Osteocyte (in vitro differentiated cells): ENCODE measurements at places on chromosomes 3 and 15.

- peak; percentile 36 for DNase-seq
Observed at GRCh38 chr15:70319466-70319865, 221.7 kb upstream of the TLE3 start.

DNA sequence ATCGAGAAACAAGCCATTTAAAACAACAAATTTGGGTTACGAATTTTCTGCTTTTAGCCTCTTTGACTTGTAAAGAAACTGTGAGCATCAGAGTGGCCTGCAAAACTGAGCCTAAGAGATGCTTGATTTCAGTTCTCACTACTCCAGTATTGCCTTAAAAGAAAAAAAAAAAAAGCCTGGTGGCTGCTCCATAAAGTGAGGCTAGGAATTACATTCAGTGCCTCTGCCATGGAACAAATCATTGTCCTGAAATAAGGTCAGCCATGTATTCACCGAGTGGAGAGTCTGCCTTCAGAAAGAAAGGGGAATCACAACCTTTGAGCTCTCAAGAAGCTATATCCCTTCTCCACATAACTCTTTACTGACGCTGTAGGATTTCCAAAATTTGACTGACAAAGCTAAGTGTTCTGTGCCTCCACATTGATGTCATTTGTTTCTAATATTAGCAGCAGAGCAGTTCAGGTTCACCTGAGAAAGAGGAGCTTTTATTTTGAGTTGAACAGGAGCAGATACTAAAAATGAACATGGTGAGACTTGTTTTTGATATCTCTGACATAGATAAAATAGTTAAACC, 137.3 kb downstream of the SSR3 start:
- DNase-seq, result no peak

DNA sequence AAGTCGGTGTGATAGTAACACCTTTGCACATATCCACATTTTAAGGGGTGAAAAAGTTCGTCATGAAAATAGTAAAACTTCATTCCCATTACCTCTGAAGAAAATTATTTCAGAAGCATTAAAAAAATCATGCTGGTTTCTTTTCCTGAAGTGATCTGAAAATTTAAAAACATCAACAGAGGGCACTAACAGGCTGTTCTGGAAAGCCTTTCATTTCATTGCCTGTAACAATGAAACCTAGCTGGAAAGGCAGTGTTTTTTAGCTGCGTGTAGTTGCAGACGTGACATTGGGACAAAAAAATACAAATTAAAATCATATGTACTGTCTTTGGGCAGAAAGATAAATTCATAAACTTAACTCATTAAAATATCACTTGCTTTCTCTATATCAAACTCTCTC, 993.8 kb downstream of the GBE1 start:
- no peak for DNase-seq

DNA sequence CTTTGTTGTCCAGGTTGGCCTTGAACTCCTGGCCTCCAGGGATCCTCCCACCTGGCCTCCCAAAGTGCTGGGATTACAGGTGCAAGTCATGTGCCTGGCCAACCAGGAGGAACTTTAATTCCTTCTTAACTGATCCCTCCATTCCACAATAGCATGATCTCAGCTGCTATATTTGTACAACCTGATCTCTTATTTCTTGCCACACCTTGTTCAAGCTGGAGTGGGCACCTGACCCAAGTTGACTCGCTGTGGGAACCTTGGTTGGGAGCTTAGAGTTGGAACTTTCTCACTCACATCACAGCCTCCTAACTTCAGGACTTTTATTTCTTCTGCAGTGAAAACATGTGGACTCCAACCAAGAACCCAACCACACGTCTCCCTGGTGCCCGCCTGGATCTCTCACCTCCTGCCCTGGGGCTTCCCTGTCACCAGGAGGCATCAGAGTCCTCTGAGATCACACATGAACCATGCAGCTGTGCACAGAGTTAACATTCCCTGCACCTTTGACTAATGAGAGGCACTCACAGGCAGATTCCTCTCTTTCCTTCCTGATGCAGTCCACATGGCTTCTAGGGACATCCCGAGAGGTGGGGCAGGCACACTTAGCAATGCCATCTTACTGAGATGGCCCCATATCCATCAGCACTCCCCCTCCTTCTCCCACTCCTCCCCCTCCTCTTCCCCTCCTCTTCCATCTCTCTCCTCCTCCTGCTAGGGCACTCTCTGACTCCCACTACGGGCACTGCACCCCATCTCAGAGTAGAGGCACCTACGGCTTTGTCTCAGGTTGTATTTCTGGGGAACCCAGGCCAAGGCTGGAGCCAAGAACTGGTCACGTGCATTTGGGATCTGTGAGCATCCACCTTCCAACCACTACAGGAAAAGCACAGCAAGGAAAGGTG, 9.7 kb upstream of the CYFIP1 start:
- no peak for DNase-seq

GRCh38 chr15:101267320-101268104, 9.8 kb downstream of the SELENOS start:
- no peak for DNase-seq

DNA sequence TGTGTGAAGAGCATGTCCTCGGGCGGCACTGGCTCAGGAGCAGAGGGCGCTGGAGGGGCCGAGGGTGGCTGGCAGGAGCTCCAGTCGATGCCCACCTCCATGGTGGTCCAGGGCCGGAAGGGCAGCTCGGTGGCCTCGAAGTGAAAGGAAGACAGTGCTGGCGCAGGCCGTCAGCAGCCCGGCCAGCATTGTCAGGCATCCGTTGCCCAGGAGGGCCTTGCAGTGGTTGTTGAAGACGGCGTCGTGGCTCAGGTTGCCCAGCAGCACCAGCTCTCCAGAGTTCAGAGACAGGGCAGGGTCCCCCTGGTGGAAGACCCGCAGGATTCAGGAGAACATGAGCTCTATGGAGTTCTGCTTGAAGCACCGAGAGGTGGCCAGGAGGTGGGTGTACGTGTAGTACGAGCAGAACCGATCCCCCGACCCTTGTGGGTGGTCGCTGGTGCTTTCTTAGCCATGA, 16.5 kb upstream of the SIAH2 start:
- no peak for DNase-seq
